ENCODE measurements at places on chromosomes 3 and 15.

DNA sequence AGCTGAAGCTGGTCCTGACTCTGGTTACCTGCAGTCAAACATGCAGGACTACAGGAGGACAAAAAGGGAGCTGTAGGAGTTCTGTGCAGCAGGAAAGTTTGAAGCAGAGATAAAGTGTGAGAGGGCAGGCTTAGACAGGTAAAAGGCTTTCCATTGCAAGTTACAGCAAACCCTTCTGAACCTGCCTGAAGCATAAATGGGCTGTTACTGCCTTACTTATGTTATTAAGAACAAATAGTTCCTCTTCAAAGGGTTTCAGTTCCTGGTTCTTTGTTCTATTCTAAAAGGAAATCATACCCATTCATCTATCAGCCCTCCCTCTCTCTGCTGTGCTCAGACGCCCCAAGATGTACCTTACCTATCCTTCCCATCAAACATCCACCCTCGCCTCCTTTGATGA lies 52.4 kb upstream of the CACNA2D3 start:
- DNase-seq: no peak

GRCh38 chr3:138949445-138950005 lies 2.5 kb downstream of the FOXL2NB start:
- no peak for DNase-seq

GRCh38 chr15:62901909-62902546 lies 140.5 kb upstream of the TPM1 start:
- DNase-seq: no peak

DNA sequence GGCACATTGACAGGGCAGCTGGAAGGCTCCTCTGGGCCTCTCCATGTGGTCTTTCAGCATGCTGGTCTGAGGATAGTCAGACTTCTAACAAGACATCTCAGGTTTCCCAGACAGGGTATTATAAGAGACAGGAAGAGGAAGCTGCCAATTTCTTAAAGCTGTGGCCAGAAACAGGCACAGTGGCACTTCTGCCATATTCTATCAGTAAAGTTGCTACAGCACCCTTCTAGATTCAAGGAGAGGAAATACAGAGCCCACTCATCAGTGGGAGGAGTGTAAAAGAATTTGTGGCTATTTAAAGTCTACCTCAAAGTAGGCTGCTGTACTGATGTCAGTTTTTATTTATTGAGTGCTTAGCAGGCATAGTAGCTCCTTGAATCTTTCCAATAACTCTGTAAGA lies 55.5 kb downstream of the BTD start:
- no peak for DNase-seq

Data from stimulated activated CD8-positive, alpha-beta memory T cell treated with anti-CD3 and anti-CD28 coated beads, Interleukin-2, amount 100 ng/mL, for 1 hour (primary cell).